ENCODE measurements at places on chromosomes 7 and 10. TPM values are rescaled to one million over a fixed set of nuclear protein-coding genes. Genes with fewer than 3 reads are reported as not detected.

DNA sequence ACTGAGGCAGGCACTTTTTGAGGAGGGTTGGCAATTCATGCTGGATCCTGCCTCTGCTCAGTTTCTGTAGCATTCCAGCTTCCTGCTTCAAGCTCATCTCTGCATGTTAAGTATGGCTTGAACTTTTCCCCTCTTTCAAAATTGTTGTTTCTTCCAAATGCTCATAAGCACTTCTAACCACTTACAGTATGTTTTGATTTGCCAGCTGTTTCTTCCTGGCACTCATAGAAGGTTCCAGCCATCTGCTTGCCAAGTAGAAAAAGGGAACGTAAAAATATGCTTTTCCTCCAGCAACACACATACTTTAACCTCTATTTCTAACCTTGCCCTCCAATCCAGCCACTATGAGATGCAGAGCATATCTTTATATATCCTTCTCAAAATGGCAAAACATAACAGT, 692.6 kb upstream of the COBL start:
- DNase-seq = no peak

GRCh38 chr7:149415391-149416071, 45.3 kb downstream of the ZNF777 start:
- no peak for DNase-seq

GRCh38 chr10:73623056-73623455, 18.2 kb downstream of the MYOZ1 start:
- no peak for DNase-seq

Gene PRR15
- total RNA-seq = not detected

DNA sequence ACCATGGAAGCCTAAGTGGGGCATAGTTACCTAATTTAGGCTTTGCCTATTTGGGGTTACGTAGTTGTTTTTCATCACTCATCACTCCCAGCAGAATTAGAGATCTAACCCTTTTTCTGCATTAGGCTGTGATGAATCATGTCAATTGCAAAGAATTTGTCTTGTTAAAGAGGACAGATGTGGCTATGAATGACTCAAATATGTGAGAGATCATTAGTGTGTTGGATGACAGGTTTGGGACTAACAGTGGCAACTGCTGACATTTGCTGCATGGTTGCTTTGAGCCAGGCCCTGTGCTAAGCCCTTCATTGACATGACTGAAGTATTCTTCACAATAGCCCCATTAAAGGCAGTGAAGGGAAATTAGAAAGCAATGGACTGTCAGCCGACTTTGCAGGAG, 83.4 kb upstream of the BMPER start:
- DNase-seq = no peak

Gene MRPS17
- 26.8 TPM for total RNA-seq

Gene FOXI2
- total RNA-seq = not detected

Gene PSPH
- 30.3 TPM for total RNA-seq

Gene EGR2
- 46.0 TPM for total RNA-seq

- DNase-seq = peak; percentile 36
These were observed 780 bp downstream of the ALDH18A1 start for GRCh38 chr10:95655571-95656290.

Gene FAM131B
- total RNA-seq = 1.7 TPM

DNA sequence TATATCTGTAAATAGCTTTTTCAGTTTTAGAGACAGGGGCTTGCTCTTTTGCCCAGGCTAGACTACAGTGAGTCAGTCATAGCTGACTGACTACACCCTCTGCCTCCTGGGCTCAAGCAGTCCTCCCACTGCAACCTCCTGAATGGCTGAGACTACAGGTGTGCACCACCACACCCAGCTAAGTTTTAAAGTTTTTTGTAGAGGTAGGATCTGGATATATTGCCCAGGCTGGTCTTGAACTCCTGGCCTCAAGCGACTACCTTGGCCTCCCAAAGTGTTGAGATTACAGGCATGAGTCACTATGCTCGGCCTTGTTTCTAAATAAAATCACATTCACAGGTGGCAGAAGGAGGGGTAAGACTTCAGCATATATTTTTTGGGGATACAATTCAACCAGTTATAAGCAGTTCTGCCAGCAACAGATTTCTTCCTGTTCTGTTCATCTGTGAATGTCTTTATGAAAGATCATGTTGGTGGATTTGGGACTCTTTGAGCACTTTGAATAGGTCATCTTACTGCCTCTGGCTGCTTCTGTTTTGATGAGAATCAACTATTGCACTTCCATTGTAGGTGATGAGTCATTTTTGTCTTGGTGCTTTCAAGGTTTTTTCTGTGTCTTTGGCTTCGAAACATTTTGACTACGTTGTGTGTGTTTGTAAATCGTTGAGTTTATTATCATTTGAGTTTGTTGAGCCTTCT, 15.7 kb downstream of the RBM33 start:
- peak; percentile 19 for DNase-seq

GRCh38 chr7:538764-539685, 19.4 kb upstream of the PDGFA start:
- no peak for DNase-seq

Gene GPR85
- not detected for total RNA-seq

Gene SFMBT2
- 17.6 TPM for total RNA-seq

- DNase-seq = peak; percentile 67
These were observed 8.8 kb upstream of the ZC3HAV1 start for GRCh38 chr7:139118234-139118804.

DNA sequence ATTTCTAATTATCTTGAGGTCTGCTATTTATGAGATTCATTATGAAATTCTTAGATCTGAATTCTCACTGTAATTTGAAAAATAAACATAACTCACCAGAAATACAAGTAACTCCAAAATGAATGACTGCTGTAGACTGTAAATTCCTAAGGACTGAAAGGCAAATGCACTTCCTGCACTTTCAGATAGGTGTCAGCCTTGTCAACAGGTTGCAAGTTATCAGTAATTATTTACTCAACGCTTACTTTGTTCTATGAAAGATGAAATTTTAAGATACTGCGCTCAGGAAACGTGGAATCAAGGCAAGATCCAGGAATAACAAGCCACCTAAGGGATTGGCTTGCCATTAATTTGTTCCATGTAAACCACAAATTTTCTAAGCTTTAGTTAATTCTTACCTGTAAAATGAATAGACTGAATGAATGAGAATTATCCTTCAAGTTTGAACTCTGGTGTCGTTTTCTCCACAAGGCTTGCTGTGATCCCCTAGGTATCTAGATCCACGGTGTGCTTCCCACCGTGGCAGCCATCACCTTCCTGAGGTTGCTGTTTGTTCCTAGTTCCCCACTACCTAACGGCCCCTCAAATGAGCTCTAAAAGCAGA, 12.6 kb downstream of the DHX32 start:
- peak; percentile 10 for DNase-seq

DNA sequence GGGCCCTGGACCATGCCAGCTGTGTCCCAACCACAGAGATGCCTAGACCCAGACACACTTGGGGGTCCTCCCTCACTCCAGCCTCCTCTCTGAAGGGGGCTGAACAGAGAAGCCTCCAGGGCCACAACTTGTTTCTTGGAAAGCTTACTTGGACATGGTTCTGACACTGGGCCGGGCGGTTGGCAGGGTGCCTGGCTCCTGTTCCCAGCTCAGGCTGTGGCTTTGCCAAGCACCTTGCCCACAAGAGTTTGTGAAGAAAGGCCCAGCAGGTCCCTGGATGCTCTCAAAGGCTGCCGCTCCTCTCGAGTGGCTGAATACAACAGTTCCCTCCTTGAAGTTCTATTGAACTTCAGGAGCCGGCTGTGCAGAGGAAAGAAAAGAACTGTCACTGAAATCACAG, 181.6 kb downstream of the PTPN20 start:
- DNase-seq = no peak

Gene SAMD9
- total RNA-seq = 10.2 TPM

DNA sequence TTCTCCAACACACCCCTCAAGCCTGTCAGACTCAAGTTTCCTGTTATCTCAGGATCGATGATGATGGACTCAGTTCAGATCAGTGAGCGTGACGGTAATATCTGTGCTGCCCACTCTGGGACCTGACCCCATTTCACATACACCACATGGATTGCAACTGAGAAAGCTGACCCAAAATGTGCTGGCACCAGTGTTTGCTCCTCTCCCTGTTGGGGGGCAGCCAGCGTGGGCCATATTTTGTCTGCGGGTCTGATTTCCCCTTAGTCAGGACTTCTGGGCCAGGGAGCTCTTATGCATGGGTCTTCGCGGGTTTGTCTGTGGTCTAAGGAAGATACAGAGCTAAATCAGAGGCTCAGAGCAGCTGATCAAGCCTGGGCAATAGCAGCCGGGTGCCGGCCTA, 42.6 kb upstream of the TRIM8 start:
- no peak for DNase-seq

DNA sequence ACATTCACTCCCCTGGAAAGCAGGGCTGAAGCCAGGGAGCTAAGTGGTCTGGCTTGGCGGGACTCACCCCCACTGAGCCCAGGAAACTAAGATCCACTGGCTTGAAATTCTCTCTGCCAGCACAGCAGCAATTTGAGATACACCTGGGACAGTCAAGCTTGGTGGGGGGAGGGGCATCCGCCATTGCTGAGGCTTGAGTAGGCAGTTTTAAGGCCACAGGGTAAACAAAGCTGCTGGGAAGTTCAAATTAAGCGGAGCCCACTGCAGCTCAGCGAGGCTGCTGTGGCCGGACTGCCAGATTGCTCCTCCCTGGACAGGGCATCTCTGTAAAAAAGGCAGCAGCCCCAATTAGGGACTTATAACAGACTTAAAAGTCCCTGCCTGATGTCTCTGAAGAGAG, 108.2 kb upstream of the FAM13C start:
- no peak for DNase-seq

Gene MYH16
- total RNA-seq = not detected

Gene NAMPT
- 1,205 TPM for total RNA-seq

Gene TAF3
- total RNA-seq = 17.7 TPM

Gene WASL
- 5.5 TPM for total RNA-seq

DNA sequence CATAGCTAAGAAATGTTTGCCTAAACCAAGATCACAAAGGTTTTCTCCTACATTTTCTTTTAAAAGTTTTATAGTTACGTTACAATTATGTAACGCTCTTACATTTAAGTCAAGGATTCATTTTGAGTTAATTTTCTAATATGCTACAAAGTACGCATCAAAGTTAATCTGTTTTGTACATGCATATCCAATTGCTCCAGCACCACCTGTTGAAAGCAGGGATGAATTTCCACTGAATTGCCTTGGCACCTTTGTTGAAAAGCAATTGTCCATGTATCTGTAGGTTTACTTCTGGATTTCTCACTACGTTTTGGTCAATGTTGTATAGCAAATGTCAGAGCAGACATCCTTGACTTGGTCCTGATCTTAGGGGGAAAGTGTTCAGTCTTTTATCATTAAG, 59.6 kb downstream of the NEUROG3 start:
- DNase-seq = no peak

DNA sequence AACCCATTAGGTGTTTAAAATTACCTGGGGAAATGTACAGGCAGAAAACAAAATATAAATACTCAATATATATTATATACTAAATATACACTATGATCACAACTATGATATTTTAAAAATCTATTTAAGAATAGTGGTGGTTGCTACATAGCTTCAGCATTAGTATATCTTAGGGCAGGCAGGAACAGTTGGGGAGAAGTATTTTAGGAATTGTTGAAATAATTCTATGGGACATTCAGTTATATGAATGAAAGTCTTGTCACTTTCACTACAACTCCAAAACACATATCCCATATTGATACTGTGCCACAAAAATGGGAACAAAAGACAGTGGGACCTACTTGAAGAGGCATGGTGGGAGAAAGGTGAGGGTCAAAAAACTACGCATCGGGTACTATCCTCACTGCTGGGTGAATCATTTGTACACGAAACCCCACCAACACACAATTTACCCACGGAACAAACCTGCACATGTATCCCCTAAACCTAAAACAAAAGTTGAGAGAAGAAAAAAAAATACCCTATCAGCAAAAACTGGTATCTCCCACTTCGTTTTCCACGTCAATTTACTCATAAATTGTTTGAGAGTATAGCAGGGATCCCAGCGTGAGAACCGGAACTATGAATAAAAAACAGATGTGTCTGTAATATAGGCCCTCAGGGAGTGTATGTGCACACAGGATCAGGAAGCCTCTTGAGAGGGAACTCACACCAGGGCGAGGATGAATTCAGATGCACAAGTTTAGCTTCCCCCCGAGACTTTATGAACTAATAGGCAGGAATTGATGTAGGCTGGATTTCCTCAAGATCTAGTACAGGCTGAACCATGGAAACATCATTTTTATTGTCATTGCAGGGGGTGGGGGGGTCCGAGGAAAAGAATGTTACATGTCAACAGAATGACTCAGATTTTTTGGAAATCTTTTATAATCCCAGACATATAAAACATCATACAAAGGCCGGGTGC, 16.2 kb downstream of the SLC16A12 start:
- DNase-seq = no peak

GRCh38 chr10:60729106-60729505, 49.2 kb upstream of the CDK1 start:
- no peak for DNase-seq

Gene ACBD7
- total RNA-seq = 2.6 TPM

DNA sequence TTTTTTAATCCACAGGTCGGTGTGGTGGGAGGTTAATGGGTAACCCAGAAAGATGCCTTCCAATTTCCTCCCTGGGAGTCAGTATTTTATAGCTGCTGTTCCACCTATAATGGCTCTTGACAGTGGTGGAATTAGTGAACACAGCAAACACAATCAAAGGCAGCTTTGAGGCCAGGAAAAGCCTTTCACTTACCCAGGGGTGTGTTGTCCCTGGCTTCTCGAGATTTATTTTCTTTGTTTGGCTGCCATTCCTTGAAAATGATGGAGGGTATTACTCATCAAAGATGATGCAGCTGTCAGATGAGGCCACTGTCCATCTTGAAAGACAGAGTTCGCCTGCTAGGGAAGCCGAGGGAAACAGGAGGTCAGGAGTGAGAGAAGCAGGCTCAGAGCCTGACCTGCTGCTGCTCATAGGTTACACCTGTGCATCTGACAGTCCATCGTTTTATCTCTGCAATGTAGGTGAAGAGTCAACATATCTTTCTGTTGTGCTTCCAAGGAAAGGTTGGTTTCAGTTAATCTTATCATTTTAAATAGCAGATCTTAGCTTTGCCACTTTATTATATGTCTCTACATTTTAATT, 221.6 kb downstream of the XPNPEP1 start:
- no peak for DNase-seq

Gene MUC12
- 0.34 TPM for total RNA-seq

GRCh38 chr7:45203936-45204445, 46.4 kb downstream of the RAMP3 start:
- peak; percentile 20 for DNase-seq

Gene RADIL
- 0.42 TPM for total RNA-seq
